Activated CD4-positive, alpha-beta memory T cell treated with anti-CD3 and anti-CD28 coated beads, Interleukin-2, amount 10 ng/mL, durations not matched to agents 7 days and 5 days (primary cell): ENCODE measurements at places on chromosomes 3 and 15.

DNA sequence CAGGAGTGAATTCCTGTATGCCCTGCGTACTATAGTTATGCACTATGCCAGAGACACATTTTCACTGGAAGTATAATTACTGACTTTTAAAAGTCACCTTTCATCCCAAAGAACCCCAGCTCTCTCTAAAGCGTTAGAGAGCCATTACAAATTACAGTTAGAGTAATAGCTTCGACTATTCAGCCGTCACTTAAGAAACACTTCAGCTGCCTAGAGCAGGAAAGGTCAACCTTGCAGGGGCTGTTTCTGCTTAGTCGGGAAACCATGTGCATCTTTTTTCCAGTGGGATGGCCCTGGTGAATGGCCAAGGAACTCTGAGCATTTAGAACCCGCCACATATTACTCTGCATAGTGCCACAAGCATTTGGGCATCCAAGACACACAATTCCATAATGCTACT, 235.9 kb downstream of the ARRDC4 start:
- no peak for DNase-seq

- no peak for DNase-seq
Measured at GRCh38 chr3:40800343-40800742, 275.6 kb downstream of the ZNF621 start.

- DNase-seq: no peak
Measured at GRCh38 chr15:64149893-64150578, 1.5 kb upstream of the SNX22 start.

GRCh38 chr15:29690765-29691475, 131.3 kb downstream of the TJP1 start:
- DNase-seq: no peak

GRCh38 chr3:127304121-127304744, 16.4 kb upstream of the PRR20G start:
- DNase-seq: no peak

GRCh38 chr3:9732080-9732739, 675 bp downstream of the BRPF1 start:
- peak; percentile 71 for DNase-seq

GRCh38 chr3:71134521-71134920, 449.0 kb downstream of the FOXP1 start:
- no peak for DNase-seq

GRCh38 chr3:196639483-196640296, at the start of gene NRROS:
Gene NRROS (plus strand): TSS chr3:196639694. CDS start chr3:196654540, 14,846 bp downstream.
- peak; percentile 82 for DNase-seq

DNA sequence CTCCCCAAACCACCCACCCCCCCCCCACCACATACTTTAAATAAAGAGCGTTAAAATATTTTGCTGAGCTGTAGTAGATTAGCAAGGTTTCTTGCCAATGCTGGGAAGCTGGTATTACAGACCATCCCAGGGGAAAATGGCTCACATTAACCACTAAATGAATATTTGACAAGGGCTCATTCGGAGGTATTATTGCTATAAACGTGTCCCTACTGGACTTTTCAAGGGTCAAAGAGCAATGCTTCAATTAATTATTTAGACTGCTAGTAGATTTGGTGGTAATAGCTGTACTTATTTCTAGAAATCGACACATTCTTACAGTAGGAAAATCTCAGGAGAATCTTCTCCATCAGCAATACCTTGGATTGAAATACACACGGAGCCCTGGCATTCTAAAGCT, 5.2 kb downstream of the SOX2 start:
- DNase-seq: no peak

- no peak for DNase-seq
Measured at GRCh38 chr15:90743407-90743806, 26.3 kb downstream of the BLM start.

DNA sequence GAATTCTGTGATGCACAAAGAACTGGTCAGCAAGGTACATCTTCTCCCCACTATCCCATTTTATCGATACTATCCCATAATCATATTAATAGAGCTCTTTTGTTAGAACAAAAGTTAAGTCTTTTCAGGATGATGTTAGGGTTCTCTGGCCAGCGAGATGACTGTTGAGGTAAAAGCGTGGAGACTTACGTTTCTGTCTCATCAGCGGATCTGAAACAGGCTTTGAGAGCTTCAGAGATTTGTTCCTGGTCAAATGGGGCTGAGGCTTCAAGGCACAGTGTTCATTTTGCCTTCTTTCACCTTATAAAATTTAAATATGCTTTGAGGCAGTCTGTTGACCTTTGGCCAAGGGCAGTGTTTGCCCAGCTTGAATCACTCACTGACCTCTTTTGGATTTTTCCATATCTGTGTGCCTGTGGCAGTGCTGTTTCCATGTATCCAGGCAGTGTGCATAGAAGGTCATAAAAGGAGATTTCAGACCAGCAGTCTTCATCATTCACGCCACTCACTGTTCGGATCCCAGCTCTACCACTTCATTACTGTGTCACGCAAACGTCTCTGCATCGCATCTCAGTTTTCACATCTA, 3.1 kb downstream of the ADAMTSL3 start:
- no peak for DNase-seq

DNA sequence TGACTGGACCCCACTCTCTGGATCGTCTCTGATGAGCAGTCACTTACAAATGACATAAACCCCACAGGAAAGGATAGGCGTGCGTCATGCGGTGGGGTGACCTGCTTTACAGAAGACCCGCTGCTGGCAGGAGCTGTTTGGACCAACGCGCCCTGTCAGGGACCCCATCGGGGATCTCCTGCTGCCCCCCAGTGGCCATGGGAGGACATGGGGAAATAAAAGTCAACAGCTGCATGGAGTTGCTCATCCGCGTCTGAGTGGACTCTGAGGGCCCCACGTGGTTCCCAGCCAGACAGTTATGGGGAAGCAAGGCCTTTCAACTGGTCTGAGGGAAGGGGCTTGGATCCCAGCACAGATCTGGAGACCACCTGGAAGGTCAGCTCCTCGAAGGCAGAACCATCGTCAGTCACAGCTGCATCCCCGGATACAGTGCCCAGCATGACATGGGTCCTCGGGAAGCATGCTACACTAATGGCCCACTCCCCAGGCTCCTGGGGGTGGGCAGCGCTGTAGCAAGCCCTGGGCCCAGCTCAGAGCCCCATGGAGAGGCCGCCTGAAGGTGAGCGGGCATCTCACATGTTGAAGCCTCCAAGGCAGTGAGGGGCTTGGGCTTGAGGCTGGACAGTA, 32.1 kb downstream of the PTH1R start:
- peak; percentile 84 for DNase-seq

GRCh38 chr3:81668283-81668682, 93.2 kb downstream of the GBE1 start:
- DNase-seq: no peak

DNA sequence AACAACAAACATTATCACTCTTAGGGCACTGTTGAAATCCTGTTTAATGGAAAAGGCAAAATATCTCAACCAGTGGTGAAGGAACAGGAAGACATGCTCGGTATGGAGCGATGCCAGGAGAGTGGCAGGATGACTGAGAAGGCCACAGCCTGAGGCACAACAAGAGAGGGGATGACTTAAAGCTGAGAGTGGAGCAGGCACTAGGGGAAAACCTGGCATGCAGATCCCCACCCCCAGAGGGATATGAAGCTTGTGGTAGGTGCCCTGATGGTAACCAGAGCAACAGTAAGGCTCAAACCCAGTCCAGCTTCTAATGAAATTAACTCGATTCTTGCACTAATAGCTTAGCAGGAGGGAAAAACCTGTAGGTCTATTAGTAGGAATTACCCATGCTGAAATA, 40.4 kb downstream of the LYSMD4 start:
- no peak for DNase-seq
